ENCODE measurements at places on chromosomes 1 and 21. TPM values are rescaled to one million over a fixed set of nuclear protein-coding genes. Genes with fewer than 3 reads are reported as not detected.

Gene KCND3
- 3.5 TPM for total RNA-seq

Gene VASH2
- 129 TPM for total RNA-seq

DNA sequence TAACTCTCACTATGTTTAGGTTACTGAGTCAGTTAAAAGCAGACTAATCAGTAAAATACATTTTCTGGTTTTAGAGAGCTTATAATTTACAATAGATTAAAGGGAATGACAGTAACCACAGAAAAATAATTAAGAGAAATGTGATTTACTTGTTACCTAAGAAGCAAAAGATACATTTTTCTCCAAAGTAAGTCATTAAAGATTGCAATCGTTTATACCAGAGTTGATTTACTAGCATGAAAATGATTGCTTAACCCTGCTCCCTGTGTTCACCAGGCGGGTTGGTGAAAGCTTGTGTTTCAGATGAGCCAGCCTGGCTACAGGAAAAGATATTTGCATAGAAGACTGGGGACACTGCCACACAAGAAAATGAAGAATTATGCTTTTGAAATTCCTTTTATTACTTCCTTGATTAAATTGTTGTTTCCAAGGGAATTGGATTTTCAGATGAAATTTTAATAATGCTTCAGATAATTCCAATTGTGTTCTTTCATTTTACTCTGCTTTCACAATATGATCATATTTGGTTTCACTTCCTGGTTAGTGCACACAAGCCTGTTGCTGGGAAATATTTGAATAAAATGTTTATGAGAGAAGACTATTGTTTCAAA lies 27.9 kb downstream of the LRRC8B start:
- no peak overlapping the region for H3K27ac ChIP-seq
- no peak overlapping the region for H3K4me3 ChIP-seq
- DNase-seq, result no peak
- no peaks in the 10 kb centered on the region for H3K4me1 ChIP-seq
- no peaks in the 10 kb centered on the region for H3K27me3 ChIP-seq

GRCh38 chr1:215669806-215670491 lies 102.8 kb downstream of the KCTD3 start:
- no peak overlapping the region for H3K27ac ChIP-seq
- no peaks in the 10 kb centered on the region for H3K36me3 ChIP-seq
- peaks cover 5% of the 10 kb centered on the region for H3K4me1 ChIP-seq
- no peak overlapping the region for H3K4me3 ChIP-seq
- no peak for DNase-seq

DNA sequence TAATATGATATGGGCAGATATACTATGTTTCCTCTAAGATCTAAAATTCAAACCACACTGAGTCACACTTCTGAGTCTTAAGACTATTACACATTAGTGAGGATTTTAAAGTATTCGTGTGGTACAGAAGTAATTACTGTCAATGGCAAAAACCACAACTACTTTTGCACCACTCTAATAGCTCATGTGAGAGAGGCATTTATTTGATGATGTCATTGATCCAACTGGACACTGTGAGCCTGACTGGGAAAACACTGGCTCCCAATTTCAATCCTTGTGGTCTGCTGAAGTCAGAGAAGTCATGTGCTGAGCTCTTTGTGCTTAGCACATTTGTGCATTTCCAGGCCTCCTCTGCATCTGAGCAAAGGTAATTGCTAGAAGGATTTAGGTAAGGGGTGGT lies 377.8 kb downstream of the USH2A start:
- H3K4me3 ChIP-seq, result no peak overlapping the region
- peak; percentile 19 for DNase-seq
- no peaks in the 10 kb centered on the region for H3K36me3 ChIP-seq
- peaks cover 5% of the 10 kb centered on the region for H3K4me1 ChIP-seq
- no peaks in the 10 kb centered on the region for H3K27me3 ChIP-seq

DNA sequence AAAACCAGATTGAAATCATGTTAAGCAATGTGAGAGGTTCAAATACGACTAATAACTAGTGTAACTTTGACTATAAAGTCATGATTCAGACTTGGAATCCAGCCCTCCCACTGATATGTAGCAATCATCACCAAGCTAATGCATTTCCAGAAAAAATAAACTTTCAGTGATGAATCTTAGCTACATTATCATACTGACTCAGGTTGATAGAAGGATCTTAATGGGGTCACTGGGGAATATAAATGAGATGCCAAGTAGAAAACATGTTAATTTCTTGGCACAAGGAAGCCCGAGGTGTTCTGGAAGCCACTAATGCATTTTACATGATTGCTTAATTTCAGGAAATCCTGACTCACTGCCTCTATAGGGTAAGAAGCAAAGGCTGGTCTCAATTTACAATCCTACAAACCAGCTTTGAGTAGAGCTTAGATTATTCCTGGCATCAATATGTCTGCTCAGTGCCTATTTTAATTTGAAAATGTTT lies 67.7 kb downstream of the SELENOF start:
- H3K4me3 ChIP-seq, result no peak overlapping the region
- no peaks in the 10 kb centered on the region for H3K27me3 ChIP-seq
- no peaks in the 10 kb centered on the region for H3K36me3 ChIP-seq
- no peak overlapping the region for H3K27ac ChIP-seq

GRCh38 chr1:190439447-190439846 lies 38.2 kb downstream of the BRINP3 start:
- H3K4me1 ChIP-seq, result no peaks in the 10 kb centered on the region
- no peaks in the 10 kb centered on the region for H3K36me3 ChIP-seq
- H3K27me3 ChIP-seq, result no peaks in the 10 kb centered on the region

DNA sequence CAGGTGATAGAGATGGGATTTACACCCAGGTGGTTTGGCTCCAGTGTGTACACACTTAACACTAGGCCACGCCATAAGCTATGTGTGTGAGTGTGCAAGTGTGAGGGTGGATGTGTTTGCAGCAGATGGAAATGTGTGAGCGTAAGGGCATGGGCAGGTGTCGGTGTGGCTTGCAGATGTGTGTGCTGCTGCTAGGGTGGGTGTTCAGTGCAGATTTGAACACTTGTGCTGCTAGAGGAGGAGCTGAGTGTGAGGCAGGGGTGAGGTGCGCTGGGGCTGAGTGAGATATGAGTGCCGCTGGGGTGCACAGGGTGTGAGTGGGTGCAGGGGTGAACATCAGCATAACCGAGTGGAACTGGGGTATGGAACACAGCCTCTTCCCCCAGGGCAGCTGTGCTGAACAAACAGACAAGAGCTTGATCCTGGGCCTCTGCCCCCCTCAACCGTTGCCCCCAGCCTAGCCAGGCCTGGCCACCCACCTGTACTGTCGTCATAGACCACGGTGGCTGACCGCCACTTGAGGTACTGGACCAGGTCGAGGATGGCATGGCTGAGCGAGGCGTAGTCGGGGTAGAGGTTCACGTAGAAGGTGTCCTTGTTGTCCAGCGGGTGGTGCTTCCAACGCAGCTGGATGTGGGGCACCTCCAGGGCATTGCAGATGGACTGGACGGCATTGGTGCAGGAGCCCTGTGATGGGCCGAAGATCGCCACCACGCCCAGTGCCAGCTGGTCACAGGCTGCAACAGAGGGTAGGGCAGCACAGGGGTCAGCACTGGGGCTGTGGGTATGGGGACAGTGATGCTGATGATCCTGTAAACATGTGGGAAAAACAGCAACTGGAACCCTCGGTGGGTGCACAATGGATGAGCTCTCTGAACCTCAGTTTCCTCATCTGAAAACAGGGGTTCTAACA lies 153.9 kb downstream of the GRIK3 start:
- no peaks in the 10 kb centered on the region for H3K36me3 ChIP-seq
- H3K27ac ChIP-seq, result no peak overlapping the region
- no peak overlapping the region for H3K4me3 ChIP-seq

DNA sequence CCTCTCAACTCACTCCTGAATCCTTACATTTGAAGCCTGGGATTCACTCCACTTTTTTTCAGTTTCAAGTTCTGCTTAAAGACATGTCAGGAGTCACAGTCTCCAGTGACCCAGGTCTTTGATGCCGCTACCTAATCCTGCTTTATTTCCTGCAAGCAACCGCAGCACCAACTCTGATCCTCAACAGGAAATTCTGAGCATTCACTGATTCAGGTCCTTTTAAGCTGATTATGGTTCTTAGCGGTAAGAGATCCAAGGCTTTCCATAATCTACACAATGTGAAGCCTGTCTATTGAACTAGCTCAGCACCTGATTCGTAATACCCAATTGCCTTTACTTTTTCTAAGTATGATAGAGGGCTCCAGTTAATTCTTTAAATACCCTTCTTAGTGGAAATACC lies 43.7 kb upstream of the PIGC start:
- no peaks in the 10 kb centered on the region for H3K27me3 ChIP-seq
- no peak for DNase-seq
- H3K27ac ChIP-seq, result no peak overlapping the region
- no peak overlapping the region for H3K4me3 ChIP-seq
- no peaks in the 10 kb centered on the region for H3K36me3 ChIP-seq

DNA sequence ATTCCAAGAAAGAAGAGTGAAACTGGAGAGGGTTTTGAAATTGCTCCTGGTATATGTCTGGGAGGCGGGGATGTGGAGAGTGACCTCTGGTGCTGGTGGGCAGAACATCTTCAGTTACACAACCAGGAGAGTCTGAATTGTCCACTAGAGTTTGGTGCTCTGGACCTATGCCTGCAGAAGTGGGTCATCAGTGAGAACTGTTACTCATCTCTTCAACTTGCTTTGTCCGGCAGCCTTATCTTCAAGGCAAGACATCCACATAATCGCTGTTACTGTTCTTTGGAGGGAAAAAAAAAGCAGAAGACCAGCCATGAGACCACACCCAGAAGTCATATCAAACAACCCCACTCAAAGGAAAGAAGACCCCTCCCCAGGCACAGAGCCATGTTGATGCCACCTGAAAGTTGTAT lies 14.9 kb downstream of the SH2D1B start:
- H3K4me3 ChIP-seq, result no peak overlapping the region
- no peak overlapping the region for H3K27ac ChIP-seq

Gene MXRA8
- 11.3 TPM for total RNA-seq

Gene OR2T1
- total RNA-seq, result not detected

- H3K27ac ChIP-seq, result no peak overlapping the region
- no peaks in the 10 kb centered on the region for H3K4me1 ChIP-seq
- no peaks in the 10 kb centered on the region for H3K36me3 ChIP-seq
- H3K4me3 ChIP-seq, result no peak overlapping the region
- no peak for DNase-seq
These were observed 20.2 kb downstream of the ARHGEF11 start for GRCh38 chr1:157025385-157025784.

Gene C1orf87
- total RNA-seq, result not detected

Gene ATP6V1G3
- not detected for total RNA-seq

Gene EDEM3
- total RNA-seq, result 12.1 TPM

Gene NBPF20
- total RNA-seq, result 2.3 TPM

Gene ALX3
- not detected for total RNA-seq

- no peaks in the 10 kb centered on the region for H3K36me3 ChIP-seq
- H3K4me1 ChIP-seq, result no peaks in the 10 kb centered on the region
- no peak for DNase-seq
- no peak overlapping the region for H3K4me3 ChIP-seq
These were observed 723.9 kb downstream of the PTPRU start for GRCh38 chr1:29960156-29960755.

Gene ELF3
- total RNA-seq, result 0.59 TPM

GRCh38 chr1:188281921-188282320 lies 1453.2 kb downstream of the PLA2G4A start:
- H3K36me3 ChIP-seq, result no peaks in the 10 kb centered on the region
- no peaks in the 10 kb centered on the region for H3K4me1 ChIP-seq
- no peak overlapping the region for H3K27ac ChIP-seq
- no peaks in the 10 kb centered on the region for H3K27me3 ChIP-seq
- no peak for DNase-seq

Gene MEAF6
- total RNA-seq, result 82.3 TPM

DNA sequence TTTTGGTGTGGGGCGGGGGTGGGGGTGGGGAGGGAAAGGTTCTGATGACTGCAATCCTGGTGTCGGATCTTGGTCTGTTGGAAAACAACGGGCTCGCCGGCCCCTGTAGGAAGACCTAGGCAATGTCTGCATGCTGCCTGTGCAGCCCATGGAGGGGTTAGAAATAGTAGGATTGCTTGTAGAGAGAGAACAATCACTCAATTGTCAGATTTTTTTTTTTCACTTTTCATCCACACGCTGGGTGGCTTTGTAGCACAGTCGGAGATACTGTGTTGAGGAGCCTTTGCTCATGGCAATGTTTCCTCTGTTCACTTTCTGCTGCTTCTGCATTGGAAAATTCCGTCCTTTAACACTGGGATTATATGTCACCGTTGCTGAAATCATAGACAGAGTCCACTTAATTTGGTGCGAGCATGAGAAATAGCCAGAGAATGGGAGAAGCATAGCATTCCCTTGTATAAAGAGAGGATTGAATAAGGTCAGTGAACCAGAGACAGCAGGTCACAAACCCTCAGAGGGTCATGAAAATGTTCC lies 107.5 kb downstream of the MRPS6 start:
- no peaks in the 10 kb centered on the region for H3K36me3 ChIP-seq
- H3K27me3 ChIP-seq, result peaks cover 2% of the 10 kb centered on the region
- peak overlapping the region; percentile 47 for H3K4me3 ChIP-seq
- H3K27ac ChIP-seq, result no peak overlapping the region

GRCh38 chr1:27816921-27817630 lies 13.5 kb upstream of the PPP1R8 start:
- no peaks in the 10 kb centered on the region for H3K4me1 ChIP-seq
- H3K4me3 ChIP-seq, result no peak overlapping the region
- H3K27me3 ChIP-seq, result no peaks in the 10 kb centered on the region
- no peak overlapping the region for H3K27ac ChIP-seq

DNA sequence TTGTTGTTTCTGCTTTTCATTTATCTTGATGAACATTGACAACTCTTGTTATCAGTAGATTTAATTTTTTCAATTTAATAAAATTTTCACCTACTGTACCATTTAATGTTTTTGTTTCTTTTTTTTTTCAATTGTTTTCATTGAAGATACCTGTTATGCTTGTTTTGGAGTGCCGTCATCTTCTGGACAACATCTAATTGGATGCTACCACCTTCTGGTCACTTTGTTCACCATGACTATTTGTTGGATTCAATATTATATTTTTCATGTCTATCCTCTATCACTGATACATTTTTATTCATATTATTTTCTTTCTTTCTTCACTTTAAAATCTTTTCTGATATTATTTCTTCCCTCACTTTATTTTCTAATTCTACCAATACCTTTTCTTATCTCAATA lies 14.0 kb downstream of the KRTAP21-2 start:
- peak; percentile 7 for DNase-seq
- no peak overlapping the region for H3K4me3 ChIP-seq
- peaks cover 3% of the 10 kb centered on the region for H3K27me3 ChIP-seq
- H3K36me3 ChIP-seq, result no peaks in the 10 kb centered on the region

DNA sequence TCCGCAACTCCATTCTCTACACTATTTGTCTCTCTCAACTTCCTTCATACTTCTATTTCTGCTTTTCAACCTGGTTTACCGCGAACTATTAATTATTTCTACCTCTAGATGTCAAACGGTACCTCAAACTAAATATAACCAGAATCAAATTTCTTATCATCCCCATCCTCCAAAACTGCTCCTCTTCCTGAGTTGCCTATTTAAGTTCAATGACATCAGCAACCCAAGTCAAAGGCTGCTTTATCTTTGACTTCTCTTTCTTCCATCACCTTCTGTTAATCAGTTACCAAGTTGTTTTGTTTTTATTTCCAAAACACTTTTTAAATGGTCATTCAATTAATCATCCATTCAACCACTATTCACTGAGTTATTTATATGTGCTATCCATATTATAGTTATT lies 171.9 kb downstream of the COL24A1 start:
- H3K27me3 ChIP-seq, result no peaks in the 10 kb centered on the region
- H3K36me3 ChIP-seq, result no peaks in the 10 kb centered on the region
- DNase-seq, result no peak
- no peaks in the 10 kb centered on the region for H3K4me1 ChIP-seq
- H3K4me3 ChIP-seq, result no peak overlapping the region

GRCh38 chr1:42735477-42736105 lies 4.4 kb downstream of the CLDN19 start:
- no peak overlapping the region for H3K27ac ChIP-seq
- H3K4me3 ChIP-seq, result no peak overlapping the region
- DNase-seq, result no peak
- H3K36me3 ChIP-seq, result no peaks in the 10 kb centered on the region
- no peaks in the 10 kb centered on the region for H3K27me3 ChIP-seq
- peaks cover 2% of the 10 kb centered on the region for H3K4me1 ChIP-seq

Measured in SJCRH30 (cell line).